ENCODE measurements at places on chromosomes 2 and 18.

DNA sequence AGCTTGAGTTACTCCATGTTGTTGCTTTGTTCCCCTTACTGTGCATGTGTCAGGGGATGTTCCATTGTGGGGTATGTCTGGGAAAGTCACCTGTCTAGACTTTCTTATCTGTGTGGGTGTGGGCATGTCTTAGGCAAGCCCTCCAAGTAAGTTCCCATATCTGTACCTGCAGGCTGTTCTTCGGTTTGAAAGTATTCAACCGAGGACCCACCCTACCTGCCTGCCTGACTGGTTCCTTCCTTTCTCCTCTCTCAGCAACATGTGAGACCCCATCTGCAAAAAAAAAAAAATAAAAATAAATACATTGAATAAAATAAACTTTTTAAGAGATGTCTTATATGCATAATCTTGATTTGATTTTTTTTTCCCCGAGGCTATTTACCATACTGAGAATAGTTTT, 622.7 kb downstream of the TDRD15 start:
- no peak for DNase-seq

DNA sequence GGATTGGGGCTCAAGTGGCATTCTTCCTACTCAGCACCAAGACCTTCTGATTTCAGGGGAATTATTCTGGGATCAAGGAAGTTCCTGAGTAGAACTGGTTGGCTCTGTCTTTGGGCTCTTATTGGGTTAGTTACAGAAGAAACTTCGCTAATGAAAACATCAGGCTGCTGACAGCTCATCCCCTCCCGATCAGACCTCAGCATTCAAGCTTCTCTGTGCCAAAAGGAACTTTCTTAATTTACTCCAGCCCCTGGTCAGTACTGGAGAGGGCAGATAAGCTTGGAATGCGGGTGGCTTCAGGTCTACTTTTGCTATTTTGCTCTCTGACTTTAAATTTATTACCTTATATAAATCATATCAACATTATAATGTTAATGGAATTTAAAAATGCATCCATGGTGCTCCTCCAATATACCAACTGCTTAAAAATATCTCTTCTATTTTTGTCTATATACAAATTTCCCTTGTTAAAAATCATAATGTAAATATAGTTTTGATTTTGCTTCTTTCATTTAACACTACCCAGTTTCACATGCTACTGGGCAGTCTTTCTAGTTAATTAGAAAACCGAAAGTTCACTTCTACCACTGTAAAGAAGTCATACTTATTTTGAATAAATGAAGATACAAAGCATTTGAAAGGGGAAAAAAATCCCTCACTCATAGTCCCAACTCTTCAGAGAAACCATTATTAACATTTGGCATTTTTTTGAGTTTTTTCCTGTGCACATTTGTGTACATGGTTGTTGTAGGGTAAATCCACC, 34.4 kb downstream of the PCARE start:
- no peak for DNase-seq

DNA sequence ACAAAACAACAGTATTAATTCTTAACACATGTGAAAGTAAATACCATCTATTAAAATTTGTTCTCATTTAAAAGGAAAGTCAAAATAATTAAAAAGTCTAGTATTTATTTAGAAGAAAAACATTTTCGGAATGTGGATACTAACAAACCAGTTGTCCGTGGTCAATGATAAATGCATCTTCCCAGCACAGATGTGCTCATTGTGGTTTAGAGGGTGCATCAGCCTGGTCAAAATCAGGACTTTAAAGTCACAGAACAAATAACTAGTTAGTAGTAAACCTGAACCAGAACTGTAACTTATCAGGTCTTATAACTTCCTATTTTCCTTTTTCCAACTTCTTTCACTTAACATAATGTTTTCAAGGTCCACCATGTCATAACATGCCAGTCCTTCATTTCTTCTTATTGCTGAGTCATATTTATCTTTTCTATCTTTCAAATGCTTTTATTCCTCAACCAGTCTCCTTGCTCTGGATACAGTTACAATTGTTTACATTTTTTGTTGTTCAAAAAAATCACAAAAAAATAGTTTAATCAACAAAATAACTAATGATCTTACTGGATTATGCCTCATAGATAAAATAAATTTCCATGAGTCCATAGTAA, 55.8 kb downstream of the ID2 start:
- no peak for DNase-seq

- DNase-seq, result no peak
These were observed 22.5 kb upstream of the NEB start for GRCh38 chr2:151756820-151757219.
